ENCODE measurements at places on chromosomes 7 and 10.

- DNase-seq, result no peak
Measured at GRCh38 chr10:15364001-15364400, 7.1 kb downstream of the FAM171A1 start.

- no peak for DNase-seq
Measured at GRCh38 chr10:19889256-19889655, 73.0 kb downstream of the PLXDC2 start.

DNA sequence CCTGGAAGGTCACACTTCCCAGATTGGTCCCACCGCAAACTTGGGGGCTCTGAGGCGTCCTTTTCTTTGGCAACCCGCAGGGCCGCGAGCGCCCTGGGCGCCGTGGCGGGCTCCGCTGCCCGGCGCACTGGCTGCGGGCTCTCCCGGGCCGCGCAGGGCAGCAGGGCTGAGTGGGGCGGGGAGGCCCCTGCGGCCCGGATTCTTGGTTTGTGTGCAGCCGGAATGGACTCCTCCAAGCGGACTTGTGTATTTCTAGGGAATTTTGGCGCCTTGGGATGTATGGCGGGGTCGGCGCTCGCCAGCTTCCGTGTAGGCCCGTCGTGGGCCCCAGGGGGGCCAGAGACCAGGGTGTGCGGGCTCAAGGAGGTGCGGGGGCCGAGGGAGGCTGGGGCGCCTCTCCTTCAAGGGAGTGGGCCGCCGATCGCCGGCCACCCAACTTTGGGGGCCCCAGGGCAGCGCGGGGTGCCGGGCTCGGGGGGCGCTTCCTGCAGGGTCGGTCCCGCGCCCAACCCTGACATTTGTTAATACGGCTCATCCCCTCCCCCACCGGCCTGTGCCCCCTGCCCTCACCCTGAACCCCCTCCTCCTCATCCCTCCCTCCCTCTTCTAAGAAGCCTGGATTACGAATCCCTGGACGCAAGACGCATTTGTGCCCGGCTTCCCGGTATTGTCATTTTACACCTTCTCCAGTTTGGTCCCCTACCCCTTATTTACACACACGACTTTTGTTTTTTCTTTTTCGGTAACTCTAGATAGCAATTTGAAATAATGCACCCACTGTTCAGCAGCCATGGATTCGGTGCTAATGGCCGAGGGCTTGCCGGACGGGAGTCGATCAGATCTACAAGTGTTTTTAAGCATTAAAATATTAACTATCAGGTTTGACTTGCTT, 2.5 kb downstream of the TCF7L2 start:
- no peak for DNase-seq

DNA sequence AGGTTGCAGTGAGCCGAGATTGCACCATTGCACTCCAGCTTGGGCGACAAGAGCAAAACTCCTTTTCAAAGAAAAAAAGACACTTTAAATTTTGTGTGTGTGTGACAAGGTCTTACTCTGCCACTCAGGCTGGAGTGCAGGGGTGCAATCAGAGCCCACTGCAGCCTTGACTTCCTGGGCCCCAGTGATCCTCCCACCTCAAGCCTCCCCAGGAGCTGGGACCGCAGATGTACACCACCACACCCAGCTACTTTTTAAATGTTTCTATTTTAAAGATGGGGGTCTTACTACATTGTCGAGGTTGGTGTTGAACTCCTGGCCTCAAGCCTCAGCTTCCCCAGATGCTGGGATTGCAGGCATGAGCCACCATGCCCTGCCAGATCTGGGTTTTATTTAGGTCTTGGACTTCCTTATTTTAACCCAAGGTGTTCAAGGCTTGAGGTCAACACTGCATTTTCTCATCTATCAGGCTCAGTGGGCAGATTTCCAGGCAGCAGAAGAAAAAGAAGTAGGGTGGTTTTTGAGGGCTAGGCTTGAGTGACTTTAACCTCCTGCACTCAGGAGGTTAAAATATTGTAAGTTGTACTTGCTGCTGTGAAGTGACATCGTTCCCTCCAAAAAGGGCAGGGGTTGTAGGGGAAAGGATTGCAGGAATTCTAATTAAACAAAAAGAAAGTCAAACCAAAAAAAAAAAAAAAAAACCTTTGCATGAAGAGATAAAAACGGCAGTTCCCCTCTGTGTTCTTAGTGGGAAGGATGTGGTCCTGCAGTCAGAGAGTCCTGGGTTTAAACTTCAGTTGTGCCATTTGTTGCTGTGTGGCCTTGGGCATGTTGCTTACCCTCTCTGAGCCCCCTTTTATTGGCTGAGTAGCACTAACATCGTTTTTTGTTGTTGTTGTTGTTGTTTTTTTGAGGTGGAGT, 71.5 kb downstream of the CARD11 start:
- no peak for DNase-seq

GRCh38 chr7:149811221-149811620, 27.0 kb upstream of the ZNF862 start:
- no peak for DNase-seq

- no peak for DNase-seq
Measured at GRCh38 chr7:2701832-2702593, 14.0 kb downstream of the AMZ1 start.
